RKO (cell line): ENCODE measurements at places on chromosomes 13 and 19.

- no peak for DNase-seq
Measured at GRCh38 chr19:40567040-40567749, 9.5 kb upstream of the SHKBP1 start.

GRCh38 chr13:113152984-113153809, 5.3 kb upstream of the PROZ start:
- no peak for DNase-seq

DNA sequence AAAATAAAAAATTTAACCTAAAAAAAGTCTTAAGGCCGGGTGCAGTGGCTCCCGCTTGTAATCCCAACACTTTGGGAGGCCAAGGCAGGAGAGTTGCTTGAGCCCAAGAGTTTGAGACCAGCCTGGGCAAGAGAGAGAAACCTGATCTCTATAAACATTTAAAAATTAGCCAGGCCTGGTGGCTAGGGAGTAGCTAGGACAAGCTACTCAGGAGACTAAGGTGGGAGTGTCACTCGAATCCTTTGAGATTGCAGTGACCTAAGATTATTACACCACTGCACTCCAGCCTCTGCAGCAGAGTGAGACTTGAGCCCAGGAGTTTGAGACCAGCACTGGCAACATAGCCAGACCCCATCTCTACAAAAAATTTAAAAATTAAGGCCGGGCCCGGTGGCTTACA, 1.1 kb downstream of the CCDC97 start:
- peak; percentile 32 for DNase-seq

GRCh38 chr19:11435057-11435832, at the start of the genes ODAD3 and PRKCSH:
Gene ODAD3, minus strand, starts transcription at chr19:11435121. Its CDS starts 105 bp downstream, at chr19:11435016.
Gene PRKCSH, plus strand, starts transcription at chr19:11435635. Its CDS starts 483 bp downstream, at chr19:11436118.
- peak; percentile 98 for DNase-seq

DNA sequence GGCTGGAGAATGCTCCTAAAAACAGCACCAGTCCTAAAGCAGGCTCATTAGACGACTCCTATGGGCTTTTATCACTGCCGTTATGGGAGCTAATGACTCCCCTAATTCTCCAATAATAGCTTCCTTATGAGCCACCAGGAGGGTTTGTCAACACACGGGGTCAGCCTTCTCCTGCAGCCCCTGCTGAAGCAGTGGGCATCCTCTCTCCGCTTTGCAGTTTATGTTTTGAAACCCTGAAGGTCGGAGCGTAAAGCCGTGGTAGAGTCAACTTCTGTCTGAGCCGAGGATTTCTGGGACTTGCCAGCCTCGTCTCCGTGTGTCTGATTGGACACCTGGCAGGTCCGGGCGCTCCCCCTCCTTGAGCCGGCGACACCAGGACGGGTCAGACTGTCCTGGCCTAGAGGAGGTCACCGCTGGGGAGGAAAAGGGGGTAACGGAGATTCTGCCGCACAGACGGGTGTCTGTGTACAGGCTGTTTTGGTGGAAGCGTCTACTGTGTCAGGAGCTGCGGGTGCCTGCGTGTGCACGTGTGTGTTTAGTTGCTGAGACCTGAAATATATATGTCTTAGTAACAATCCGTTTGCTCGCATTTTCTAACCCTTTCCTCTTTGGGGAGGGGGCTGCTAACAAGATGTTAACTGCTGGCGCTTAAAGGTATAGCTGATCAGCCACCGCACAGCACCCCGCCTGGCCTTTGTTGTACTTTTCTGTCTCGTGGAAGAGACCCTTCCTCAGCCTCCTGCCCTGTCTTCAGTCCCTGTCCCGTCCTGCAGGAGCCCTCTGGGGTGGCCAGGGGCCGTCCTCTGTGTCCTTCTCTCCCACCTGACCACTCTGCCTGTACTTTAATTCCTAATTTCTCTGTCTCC, 1.9 kb downstream of the KDM4B start:
- no peak for DNase-seq

GRCh38 chr19:13938301-13939064, at the start of gene PODNL1:
Gene PODNL1, minus strand, starts transcription at chr19:13938417. Its CDS starts 236 bp downstream, at chr19:13938181.
- DNase-seq = no peak

DNA sequence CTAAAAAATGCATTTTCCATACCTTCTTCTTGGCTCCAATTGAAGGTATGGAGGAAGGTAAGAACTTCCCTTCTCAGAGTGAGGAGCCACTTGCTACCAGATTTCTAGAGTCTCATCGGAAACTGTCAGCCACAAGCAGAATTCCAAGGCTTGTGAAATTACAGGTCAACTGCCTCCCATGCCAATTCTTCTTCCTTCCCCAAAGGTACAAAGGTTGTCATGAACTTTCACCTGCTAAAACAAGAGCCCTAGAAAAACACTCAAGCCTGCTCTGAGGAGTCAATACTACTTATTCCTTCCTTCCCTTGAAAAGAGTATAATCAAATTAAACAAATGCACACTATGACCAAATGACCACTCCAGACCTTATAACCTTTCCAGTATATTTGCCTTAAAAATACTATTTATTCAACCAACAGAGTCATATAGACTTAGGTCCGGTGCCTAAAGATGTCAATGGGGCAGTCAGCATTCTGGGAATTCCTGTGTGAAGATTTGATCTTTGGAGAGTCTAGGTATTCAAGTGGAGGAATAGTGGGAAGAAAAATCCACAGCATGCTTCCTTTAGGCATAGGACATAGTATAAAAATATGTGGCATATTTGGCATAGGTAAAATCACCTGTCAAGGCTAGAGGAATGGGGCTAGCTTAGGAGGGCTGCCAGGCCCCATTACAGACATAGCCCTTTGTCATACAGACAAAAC, 539.3 kb downstream of the LIG4 start:
- no peak for DNase-seq

- peak; percentile 89 for DNase-seq
Measured at GRCh38 chr13:97142452-97142851, 79.7 kb upstream of the MBNL2 start.

GRCh38 chr13:99690426-99691174, 189.3 kb downstream of the TM9SF2 start:
- no peak for DNase-seq

DNA sequence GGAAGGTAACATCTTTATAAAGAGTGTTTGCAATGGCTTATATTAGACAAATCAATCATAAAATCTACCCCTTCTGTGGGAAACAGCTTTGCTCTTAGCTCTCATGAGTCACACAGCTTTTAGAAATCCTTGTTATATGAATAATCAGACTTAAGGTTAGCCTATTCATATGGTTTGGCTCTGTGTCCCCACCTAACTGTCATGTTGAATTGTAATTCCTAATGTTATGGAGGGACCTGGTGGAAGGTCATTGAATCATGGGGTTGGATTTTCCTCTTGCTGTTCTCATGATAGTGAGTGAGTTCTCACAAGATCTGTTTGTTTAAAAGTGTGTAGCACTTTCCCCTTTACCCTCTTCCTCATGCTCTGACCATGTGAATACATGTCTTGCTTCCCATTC, 704.2 kb upstream of the KLHL1 start:
- DNase-seq = peak; percentile 57

DNA sequence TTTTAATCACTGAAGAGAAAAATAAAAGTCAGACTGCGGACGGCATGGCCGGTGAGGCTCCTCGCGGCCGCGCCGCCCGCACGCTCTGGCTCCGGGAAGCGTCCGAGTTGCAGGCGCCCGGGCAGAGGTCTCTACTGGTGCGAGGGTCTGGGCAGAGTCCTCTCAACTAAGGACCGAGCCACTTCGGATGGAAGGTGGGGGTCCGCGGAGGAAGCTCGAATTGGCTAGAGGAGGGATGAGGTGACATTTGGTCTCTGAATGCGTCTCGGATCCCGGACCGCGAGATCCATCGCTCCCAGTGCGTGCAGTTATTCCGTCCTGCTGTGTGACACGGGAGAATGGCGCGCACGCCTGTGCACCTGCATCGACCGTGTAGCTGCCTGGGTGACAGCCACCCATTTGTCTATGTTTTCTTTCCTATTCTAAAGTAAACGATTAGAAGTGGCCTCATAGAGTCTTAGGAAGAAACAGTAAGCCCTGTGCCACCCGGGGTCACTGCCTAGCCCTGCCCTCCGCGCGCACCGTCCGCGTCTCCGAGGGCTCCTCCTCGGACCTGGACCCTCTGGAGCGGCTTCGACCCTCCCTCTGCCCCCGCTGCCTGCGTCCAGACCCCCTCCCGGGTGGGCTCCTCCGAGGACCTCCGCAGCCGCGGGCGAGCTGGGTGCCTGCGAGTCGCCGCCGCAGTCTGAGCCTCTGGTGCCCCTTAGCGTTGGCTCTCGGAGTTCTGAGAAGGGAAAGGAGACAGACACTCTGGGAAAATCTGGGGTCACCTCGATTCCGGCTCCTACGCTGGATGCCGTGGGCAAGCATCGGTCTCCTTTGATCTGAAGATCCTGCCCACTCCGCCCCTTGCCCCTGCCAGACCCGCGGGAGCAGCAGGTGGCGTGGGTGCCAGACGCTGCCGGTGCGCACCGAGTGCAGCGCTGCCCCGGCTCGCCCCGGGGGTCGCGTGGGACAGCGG, 347.4 kb downstream of the LIG4 start:
- no peak for DNase-seq

- no peak for DNase-seq
Measured at GRCh38 chr13:90613076-90613795, 734.3 kb upstream of the MIR17HG start.

DNA sequence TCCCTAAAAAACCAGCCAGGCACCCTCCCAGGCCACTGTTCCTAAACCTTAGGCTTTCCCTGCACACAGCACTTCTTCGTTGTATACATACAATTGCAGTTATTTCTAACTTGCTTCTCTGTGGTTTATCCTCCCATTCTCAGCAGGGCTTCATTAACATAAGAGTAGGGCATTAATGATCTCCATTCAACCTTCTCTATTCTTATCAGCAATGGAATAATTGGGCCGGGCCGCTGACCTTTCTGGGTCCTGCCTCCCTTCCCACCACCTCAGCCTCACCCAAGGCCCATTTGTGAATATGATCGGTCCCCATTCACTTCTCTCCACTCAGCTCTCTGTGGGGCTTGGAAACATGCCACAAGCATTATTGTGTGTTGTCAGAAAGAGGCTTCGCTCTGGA, 184.2 kb downstream of the SUCLA2 start:
- no peak for DNase-seq

- DNase-seq = no peak
Measured at GRCh38 chr13:98782654-98783053, 30.2 kb upstream of the SLC15A1 start.

- no peak for DNase-seq
Measured at GRCh38 chr13:96998051-96998450, 3.8 kb upstream of the OXGR1 start.

GRCh38 chr19:6735181-6735911, 2.0 kb downstream of the GPR108 start:
- DNase-seq = no peak

- DNase-seq = no peak
Measured at GRCh38 chr19:29446361-29446760, 79.4 kb upstream of the VSTM2B start.

DNA sequence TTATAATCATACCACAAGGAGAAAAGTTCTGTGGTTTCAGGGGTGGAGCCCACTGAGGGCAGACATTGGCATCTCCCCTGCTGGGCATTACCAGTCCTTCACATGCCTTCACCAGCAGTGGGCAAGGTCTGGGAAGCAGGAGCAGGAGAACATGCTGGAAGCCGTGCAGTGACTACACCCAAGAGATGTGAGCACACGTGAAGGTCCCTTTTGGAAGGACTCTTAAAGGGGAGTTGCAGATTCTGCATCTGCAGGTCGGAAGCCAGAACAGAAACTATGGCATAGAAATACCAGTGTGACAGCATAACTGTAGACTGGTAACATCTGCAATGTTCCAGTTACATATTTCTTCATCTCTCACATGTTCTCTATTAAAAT, 26.9 kb upstream of the KL start:
- no peak for DNase-seq

GRCh38 chr13:98999639-98999952, 21.7 kb upstream of the DOCK9 start:
- no peak for DNase-seq
